ENCODE measurements at places on chromosomes 7 and 10. TPM values are rescaled to one million over a fixed set of nuclear protein-coding genes. Genes with fewer than 3 reads are reported as not detected.

The AZGP1 gene
- not detected for total RNA-seq

The ASAH2 gene
- 5.9 TPM for total RNA-seq

DNA sequence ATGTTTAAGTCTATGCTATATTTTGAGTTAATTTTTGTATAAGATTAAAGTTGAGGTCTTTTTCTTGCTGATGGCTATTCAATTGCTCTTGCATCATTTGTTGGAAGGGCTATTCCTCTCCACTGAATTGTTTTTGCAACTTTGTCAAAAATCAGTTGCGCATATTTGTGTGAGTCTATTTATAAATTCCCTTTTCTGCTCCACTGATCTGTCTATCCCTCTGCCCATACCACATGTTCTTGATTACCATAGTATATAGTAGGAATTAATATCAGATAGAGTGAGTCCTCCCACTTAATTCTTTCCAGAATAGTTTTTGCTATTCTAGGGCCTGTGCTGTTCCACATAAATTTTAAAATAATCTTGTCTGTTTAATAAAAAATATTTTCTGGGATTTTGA, 152.4 kb upstream of the ADCY1 start:
- no peak for DNase-seq

The DYNC1I1 gene
- total RNA-seq: not detected

Data from activated naive CD8-positive, alpha-beta T cell treated with anti-CD3 and anti-CD28 coated beads for 36 hours (primary cell).